ENCODE measurements at places on chromosomes 1 and 21.

- DNase-seq = no peak
These were observed 6.2 kb upstream of the HMGCS2 start for GRCh38 chr1:119774746-119775490.

- DNase-seq = no peak
These were observed 8.2 kb downstream of the ZSWIM5 start for GRCh38 chr1:45198185-45198584.

DNA sequence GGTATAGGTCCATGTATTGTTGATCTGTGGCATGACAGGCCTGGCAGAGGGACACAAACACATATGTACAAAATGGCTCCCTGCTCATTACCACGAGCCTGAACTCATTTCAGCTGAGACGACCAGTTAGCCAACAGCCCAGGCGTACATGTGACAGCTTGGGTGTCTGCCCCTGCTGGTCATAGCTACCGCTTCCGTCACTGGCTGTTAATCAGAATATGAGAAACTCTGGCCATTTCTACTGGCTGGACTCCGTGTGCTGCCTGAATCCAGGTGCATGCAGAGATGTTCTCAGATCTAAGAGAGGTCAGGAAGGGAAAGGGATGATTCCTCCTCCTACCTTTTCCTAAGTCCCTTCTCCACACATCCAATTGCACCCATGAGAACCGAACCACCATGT lies 144.5 kb downstream of the PBX1 start:
- DNase-seq = no peak

DNA sequence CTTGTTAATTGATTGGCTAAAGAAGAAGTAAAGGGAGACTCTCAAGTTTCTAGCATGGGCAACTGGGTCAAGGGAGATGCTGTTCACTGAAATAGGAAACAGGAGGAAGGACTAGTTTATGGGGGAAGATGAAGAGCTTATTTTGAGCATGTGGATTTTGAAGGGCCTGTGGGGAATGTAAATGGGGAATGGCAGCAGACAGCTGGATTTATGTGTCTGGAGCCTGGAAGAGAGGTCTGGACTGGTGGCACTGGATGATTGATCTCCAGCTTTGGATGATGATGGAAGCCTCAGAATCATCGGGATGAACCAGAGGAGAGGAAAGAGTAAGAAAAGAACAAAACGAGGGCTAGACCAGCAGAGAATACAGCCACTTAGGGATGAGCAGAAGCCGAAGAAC lies 54.9 kb upstream of the ENAH start:
- no peak for DNase-seq

GRCh38 chr1:164706606-164706987 lies 147.6 kb downstream of the PBX1 start:
- DNase-seq = no peak

DNA sequence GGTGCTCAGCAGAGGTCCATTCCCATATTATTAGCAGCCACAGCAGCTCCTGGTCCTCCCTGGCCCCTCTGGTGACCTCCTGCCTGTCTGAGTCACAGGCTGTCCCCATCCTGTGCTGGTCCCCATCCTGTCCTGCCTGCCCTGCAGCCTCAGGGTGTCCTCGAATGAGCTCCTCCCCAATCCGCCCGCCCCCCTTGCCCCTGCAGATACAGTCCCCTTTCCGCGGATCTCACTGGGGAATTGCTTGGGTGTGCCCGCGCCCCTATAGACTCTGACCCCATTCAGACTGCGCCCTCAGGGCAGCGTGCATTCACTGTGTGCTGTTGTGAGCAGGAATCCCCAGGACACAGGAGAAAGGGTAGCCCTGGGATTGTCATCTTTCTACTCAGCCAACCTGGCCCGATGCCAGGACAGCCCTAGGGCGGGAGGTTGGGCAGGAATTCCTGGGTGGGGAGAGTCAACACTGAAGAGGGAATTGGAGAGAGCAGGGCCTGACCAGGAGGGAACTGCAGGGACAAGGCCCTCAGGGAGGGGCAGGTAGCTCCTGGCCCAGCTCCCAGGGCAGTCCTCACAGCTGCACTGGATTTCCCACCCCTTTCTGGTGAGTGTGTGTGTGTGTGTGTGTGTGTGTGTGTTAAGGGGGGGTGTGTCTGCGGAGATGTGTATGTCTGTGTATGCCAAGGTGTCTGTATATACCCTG lies 1.1 kb upstream of the GUCA2A start:
- no peak for DNase-seq

DNA sequence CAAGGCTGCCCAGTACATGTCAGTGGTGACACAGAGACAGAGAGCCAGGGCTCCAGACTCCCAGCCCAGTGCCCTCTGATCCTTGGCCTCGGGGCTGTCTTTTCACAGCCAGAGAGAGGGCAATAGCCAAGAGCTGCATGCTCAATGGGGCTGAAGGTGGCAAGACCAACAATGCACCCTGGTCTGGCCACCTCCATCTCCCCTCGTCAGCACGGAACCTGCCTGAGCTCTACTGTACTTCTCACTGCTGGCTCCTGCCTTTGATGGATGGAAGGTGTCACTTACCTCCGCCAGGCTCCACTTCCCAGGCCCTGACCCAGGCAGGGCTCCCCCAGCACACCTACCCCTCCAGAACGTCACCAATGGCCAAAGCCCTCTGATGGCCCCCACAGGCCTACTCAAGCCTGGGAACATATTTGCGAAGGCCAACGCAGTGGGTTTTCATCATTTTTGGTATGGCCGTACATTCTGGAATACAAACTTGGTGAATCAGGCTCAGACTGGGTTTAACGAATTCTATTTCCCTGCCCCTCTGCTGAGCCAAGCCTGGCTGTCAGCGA lies 88.1 kb downstream of the DMRTB1 start:
- no peak for DNase-seq

- no peak for DNase-seq
These were observed 28.2 kb upstream of the CNTN2 start for GRCh38 chr1:205014783-205015182.

DNA sequence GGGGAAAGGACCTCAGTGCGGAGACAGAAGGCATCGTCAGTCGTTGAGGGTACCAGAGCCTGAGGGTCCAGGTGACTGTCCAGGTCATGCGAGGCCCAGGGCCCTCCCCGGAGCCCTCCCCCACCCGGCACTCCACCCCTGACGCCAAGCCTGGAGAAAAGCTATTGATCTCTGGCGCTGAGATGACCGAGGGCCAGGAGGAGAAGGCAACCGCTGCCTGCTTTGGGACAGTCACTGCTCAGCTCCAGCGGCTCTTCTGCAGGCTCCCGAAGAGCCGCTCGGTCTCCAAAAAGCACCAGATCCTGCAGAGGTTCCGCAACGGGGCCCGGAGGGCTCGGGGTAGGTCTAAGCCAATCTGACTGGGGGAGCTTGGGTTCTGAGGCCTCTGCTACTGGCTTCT lies 10.9 kb downstream of the RASSF5 start:
- no peak for DNase-seq

DNA sequence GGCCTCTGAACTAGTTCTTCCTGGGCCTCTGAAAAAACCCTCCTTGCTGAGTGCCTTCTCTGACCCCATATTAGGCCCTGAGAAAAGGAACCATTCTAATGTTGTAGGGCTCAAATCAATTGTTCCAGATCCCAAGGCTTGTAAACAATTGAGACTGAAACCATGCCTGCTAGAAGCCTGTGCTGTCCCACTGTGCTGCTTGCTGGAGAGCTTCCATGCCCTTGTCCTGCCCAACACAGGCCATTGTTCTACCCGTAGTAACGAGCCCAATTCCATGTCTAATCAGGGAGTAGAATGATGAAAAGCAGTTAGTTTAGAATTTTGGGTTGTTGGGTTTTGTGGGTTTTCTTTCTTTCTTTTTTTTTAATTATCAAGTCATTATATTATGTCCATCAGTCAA lies 47.4 kb downstream of the ZNF281 start:
- DNase-seq = no peak

- no peak for DNase-seq
These were observed 609 bp downstream of the PIGK start for GRCh38 chr1:77218477-77219165.

- no peak for DNase-seq
These were observed 40.3 kb upstream of the LRRC8B start for GRCh38 chr1:89484092-89485038.

- DNase-seq = no peak
These were observed 45.9 kb upstream of the MORC3 start for GRCh38 chr21:36274128-36274527.

- DNase-seq = no peak
These were observed 14.8 kb downstream of the INSRR start for GRCh38 chr1:156844102-156844501.
